ENCODE measurements at places on chromosomes 3 and 15.

DNA sequence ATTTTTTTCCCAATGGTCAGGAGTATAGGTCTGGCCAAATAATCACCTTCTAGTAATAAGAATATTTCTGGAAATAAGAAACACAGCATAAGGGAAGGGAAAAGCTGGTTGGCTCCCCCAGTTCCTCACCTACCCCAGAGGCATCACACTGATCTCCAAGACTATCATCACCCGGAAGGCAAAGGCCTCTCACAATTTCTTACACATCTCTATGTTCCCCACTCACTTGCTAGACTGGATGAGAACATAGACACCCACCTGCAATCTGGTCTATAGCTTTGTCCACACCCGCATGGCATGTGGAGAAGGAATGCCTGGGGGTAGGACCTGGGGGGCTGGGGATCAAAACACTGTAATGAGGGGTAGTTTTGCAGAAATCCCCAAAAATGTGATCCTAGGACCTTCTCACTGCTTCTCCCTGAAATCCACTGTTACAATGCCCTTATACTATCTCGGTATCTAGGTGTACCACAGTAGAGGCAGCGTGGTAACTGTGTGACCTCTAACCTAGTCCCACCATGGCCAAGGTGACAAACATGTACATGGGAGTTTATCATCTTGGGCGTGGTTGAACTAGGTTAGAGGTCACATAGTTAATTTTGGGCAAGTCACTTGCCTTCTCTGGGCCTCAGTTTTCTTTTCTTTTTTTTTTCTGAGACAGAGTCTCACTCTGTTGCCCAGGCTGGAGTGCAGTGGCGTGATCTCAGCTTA lies 29.5 kb upstream of the NRROS start:
- no peak for DNase-seq

GRCh38 chr15:67715170-67715569 lies 110.1 kb upstream of the SKOR1 start:
- DNase-seq = no peak

DNA sequence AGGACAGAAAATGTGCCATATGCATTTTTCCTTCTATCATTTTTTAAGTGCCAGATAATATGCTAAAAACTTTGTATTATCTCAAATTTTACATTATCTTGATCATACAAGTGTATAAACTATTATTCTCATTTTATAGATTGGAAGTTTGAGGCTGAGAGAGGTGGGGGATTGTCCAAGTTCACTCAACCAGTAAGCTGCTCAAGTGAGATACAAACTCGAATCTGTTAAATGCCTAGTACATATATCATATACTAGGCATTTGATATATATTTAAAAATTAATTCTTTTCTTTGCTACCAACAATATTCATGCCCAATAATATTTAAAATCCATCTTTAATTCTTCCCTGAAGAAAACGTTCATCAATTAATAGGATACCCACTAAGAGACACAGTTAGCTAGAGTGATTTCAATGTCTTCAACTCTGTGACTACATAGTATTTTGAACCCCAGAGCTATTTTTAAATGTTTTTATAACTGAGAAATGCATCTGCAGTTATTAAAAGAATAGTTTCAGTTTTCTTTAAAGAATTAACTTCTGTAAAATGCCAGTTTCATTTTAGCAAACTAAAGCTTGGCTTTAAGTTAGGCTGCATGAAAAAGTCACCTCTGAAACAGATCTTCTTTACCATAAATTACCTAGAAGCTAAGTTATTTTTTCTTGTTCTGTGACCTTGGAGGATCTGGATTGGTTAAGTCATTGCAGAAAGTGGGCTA lies 40.4 kb downstream of the IQCB1 start:
- no peak for DNase-seq

- no peak for DNase-seq
These were observed 157.8 kb upstream of the CTNNB1 start for GRCh38 chr3:41041462-41041861.

GRCh38 chr3:114401346-114401745 lies 107.5 kb downstream of the TIGIT start:
- no peak for DNase-seq

- peak; percentile 84 for DNase-seq
These were observed at the start of gene CYFIP1 for GRCh38 chr15:22980189-22981050. Gene CYFIP1, minus strand, starts transcription at chr15:22980368. Its CDS starts 33,083 bp downstream, at chr15:22947285.
